ENCODE measurements at places on chromosomes 11 and 22.

- no peak for DNase-seq
Measured at GRCh38 chr11:10480026-10480425, 25.0 kb downstream of the AMPD3 start.

DNA sequence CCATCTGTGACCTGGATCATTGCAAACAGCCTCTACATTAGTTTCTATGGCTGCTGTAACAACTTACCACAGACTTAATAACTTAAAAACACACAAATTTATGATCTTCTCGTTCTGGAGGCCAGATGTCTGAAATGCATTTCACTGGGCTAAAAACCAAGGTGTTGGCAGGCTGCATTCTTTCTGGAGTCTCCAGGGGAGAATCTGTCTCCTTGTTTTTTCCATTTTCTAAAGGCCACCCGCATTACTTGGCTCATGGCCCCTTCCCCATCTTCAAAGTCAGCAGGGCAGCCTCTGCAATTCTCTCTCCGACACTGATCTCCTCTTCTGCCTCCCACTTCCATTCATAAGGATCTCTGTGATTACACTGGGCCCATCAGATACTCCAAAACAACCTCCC is 11.6 kb downstream of the SCGB1A1 start:
- DNase-seq, result no peak

DNA sequence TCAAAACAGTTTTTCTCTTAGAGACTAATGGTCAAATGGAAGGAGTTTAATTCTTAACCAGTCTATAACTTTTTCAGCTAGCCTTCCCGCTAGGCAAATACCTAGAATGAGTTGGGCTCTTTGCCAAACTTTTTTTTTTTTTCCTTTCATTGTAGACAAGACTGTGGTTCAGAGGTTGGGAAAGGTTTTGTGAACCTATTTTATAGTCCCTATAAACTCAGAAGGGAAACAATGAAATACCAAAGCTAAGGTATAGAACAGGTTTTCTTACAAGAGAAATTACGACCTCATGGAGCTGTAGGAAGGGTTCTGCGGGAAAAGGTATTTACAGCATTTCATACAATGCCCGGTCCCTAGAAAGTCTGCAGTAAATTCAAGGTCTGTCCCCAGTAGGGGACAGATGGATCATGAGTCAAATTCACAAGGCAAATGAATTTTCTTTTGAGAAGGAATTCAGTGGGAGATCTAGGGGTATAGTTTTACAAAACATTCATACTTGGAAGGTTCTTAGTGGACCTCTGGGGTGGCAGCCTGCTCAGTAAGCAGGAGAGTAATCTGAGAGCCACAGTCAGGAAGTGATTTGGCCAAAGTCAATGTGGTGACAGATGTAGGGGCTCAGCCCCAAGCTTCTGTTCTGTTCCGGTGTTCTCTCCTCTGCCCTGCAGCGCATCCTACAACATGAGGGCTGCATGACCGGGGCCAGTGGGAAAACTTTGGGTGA is 146.8 kb downstream of the DBX1 start:
- DNase-seq, result no peak

DNA sequence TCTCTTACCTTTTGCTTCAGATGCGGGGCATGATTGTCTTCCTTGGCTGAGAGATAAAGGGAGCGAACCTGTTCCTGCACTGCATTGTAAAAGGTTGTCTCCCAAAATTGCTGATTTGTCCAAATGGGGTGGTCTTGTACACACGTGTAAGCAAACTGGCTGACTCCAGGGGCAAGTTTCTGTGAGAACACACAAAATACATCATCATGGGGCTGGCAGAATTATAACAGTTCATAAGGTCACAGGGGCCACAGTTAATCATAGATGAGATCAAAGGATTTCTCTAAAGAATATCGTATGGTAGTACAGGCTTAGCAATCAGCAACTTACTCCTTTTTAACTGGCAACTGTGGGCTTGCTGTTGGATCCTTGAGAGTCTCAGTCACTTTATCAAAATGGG is 194.3 kb downstream of the SWAP70 start:
- no peak for DNase-seq

DNA sequence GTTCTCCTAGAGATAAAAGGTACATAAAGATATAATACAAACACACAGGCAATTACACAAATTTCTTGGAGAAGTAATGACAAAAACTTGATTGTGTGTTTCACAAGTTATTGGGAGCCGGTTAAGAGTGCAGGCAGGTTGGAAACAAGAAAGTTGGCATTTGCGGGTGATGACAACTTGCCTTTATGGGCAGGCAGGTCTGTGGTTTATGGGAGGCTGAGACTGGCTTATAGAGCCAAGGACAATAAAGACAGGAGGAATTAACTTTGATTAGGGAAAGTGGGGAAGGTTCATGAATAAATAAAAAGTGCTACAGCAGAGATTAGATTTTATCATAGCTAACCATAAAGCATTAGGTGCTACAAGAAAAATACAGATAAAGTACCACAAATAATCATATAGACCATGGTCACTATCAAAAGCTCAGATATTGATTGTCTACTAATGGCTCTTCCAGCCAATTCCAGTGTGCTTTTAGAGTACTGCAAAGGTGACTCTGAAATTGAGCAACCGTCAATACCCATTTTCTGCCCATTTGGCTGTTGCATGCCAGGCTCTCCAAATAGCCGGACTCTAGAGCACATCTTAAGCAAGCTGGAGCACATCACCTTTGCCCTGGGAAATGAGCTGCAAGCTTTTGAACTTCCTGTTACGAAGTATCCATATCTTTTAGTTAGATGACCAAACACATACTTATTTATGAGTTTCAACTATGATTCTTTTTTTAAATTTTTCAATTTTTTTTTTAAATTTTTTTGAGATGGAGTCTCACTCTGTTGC is 33.9 kb upstream of the GAB2 start:
- DNase-seq, result no peak

DNA sequence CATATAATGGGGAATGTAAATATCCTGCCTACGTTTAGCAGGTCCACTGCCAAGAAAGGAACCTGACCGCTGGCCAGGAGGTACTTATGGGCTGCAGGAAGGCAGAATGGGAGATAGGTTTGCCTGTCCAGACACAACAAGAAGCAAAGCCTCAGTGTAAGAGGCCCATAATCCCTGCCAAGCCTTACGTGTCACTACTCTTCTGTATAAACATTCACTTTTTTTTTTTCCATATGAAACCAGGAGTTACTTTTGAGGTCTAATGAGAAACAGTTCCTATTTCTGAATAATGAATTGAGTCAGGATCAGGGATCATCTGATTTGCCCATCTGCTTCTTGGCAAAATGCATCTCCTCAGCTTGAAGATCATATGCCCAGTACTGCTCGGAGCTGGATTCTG is 230.2 kb downstream of the NTM start:
- DNase-seq, result no peak

DNA sequence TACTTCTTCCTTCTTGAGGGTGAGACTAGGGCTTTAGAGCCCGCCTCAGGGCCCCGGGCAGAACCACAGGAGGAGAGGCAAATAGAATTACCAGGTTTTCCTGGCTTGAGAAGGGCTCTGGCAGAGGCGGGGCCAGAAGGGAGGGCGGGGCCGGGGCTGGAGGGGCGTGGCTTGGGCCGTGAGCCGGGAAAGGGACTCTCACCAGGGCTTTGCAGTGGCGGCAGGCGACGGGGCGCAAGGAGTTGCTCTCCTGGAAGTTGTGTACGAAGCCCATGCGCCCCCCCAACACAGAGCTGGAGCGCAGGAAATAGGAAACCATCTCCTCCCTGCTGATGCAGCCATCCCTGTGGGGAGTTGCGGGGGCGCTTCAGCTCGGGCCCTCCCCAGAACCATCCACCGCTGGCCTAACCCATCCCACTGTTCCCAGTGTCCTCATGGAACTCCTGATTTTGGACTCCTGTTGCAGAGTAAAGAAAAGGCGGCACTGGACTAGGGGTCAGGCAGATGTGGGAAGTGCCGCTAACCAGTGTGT is 6.9 kb upstream of the NRXN2 start:
- DNase-seq, result no peak

- DNase-seq, result no peak
Measured at GRCh38 chr11:64619196-64619595, 28.2 kb downstream of the SLC22A12 start.

DNA sequence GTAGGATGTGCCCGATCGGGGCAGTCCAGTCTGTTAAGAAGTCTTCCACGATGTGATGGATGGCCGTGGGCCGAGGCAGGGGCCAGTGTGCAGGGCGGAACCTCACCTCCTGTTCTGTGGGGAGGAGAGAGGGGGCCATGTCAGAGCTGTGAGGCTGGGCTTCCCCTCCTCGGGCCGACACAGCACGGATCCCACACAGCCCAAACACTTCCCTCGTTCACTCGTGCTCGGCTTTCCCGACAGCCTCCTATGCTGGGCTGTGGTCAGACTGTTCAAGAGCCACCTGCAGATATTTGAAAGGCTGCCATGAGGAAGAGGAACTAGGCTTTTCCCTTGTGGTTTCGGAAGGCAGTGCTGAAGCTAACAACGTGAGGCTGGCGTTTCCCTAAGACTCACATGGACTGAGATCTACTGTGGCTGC is 12.3 kb upstream of the TXN2 start:
- DNase-seq, result no peak

DNA sequence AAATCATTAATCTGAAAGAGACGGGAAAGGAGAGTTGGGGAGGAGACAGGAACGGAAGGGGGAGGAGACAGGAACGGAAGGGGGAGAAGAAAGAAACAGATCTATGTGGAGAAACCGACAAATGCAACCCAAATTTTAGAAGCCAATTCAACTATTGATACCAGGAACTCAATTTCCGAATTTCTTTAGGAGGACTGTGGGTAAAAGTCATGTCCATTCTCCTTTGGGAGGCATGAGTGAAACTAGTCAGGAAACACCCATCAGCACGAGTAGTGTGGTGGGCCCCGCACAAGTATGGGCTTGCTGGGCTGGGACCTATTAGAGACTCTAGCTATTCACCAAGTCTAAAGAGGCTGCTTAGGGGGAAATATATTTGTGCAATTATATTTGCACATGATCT is 18.1 kb downstream of the ANO3 start:
- DNase-seq, result no peak

GRCh38 chr11:108648528-108648885 is 16.4 kb upstream of the DDX10 start:
- DNase-seq, result no peak

- no peak for DNase-seq
Measured at GRCh38 chr11:2216400-2217064, 44.9 kb upstream of the TH start.

- DNase-seq, result no peak
Measured at GRCh38 chr11:130645843-130646197, 197.4 kb downstream of the ADAMTS15 start.

GRCh38 chr11:47056261-47056915 is 119.8 kb downstream of the CSTPP1 start:
- DNase-seq, result no peak

DNA sequence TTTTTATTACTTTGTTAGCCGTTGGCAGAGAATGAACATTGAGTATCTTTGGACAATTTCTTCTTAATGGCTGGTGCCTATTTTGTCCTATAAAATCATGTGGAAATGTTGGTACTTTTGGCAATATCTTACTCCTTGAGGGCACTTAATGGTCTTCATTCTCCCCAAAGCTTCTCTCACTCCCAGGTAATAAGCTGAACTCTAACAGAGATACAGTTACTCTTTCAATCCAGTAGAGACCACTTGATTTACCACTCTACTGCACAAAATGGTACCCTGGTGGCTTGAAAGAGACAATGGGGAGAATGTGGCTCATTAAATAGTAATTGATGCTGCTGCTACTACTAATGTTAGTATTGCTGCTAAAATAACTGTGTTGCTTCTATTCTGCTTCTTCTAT is 53.0 kb downstream of the MAML2 start:
- DNase-seq, result no peak

- no peak for DNase-seq
Measured at GRCh38 chr11:42444406-42444805, 867.4 kb upstream of the API5 start.

DNA sequence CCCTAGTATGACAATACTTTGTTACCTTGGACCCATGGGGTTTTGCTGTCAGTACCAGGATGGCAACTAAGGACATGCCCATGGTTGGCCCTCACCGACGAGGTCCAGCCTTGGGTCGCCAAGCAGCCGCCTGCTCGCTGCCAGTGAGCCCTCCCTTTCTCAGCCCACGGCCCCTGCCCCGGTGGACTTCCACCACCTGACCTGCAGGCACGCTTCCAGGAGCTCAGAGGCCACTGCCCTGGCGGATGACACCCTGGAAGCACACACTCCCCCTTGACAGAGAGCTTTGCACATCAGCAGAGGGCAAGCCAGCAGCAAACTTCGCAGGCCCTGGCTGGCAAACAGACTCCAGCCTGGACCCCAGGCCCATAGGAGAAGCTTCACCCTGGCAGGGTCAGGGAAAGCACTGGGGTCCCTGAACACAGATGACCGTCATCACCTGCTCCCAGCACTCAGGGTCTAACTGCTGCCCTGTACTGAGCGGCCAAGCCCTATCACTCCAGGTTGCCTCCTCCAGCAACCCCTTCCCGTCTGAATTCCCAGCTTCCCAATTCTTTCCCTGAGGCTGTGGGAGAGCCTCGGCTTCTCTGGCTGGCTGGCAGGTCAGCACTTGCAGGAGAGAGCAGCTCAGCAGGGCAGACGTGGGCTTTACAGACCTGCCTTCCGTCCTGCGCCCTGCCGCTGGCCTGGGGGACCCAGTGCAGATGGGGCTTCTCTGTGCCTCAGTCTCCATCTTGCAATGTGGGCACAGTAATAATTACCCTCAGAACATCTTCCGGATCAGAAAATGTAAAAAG is 2.7 kb upstream of the PPARA start:
- DNase-seq, result no peak

DNA sequence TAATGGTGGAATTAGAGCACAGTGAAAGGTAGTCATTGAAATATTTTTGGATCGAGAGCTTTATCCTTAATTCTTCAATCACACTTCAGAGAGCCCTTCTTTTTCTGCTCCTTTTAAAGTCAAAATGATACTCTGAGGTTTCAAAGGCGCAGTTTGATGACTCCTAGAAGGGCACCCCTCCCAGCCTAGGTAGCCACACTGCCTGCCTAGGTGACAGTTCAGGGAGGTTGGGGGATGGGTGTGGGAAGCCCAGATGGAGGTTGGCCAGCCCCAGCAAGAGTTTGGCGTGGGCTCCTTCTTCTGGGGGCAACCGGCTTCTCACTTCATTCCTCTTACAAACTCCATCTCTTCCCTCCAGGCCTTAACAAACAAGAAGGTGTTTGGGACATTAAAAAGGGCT is 28.6 kb upstream of the PHF21A start:
- no peak for DNase-seq

DNA sequence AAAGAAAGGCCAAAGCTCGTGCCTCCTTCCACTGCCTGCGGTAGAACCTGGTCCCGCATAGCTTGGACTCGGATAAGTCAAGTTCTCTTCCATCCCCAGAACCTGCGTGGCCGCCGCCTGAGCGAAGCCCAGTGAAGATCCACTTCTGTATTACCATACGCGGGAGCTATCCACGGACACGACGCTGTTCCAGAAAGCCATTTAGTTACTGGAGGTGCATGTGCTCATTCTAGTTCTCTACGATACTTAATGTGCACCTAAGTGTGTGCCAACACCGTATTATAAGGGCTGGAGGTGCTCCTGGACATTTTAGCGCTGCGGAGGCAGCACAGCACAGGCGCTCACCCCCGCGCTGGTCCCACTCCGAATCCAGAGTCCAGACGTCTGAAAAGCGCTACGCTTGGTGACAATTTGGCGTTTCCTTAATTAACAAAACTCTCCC is 1.4 kb downstream of the WT1 start:
- no peak for DNase-seq

- no peak for DNase-seq
Measured at GRCh38 chr11:78564490-78565467, 9.9 kb downstream of the NARS2 start.

All from stimulated activated CD8-positive, alpha-beta memory T cell treated with anti-CD3 and anti-CD28 coated beads, Interleukin-7, amount 100 ng/mL, for 1 hour (primary cell).